Stomach (tissue), 19 donors: ENCODE measurements at places on chromosomes 16 and 17. TPM values are rescaled to one million over a fixed set of nuclear protein-coding genes. Genes with fewer than 3 reads are reported as not detected.
A peak's percentile ranks its signal among the peaks of the same experiment; 100 is the strongest.

GRCh38 chr17:58088624-58089023 is 5.4 kb downstream of the DYNLL2 start:
- H3K36me3 ChIP-seq: peaks cover 78% of the 10 kb centered on the region
- no peak overlapping the region for H3K27ac ChIP-seq
- H3K4me3 ChIP-seq: no peak overlapping the region
- DNase-seq: no peak

The CMIP gene
- total RNA-seq: 38.9 TPM

DNA sequence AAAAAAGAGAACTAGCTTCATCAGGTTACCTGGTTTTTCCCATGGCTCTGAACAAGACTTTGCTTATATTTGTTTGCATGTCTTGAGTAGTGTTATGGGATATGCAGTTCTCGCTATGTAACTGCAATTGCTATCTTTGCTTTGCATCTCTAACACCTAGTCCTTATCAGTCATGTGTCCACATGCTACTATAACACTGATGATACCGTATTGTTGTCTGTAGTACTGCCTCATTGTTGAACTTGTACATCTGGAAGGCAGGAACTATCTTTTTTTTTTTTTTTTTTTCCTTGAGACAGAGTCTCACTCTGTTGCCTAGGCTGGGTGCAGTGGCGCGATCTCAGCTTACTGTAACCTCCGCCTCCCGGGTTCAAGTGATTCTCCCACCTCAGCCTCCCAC is 2.5 kb downstream of the PSME3 start:
- H3K36me3 ChIP-seq: peaks cover 61% of the 10 kb centered on the region
- H3K4me3 ChIP-seq: no peak overlapping the region
- H3K27ac ChIP-seq: no peak overlapping the region
- no peaks in the 10 kb centered on the region for H3K27me3 ChIP-seq
- DNase-seq: no peak

The HOXB13 gene
- not detected for total RNA-seq

DNA sequence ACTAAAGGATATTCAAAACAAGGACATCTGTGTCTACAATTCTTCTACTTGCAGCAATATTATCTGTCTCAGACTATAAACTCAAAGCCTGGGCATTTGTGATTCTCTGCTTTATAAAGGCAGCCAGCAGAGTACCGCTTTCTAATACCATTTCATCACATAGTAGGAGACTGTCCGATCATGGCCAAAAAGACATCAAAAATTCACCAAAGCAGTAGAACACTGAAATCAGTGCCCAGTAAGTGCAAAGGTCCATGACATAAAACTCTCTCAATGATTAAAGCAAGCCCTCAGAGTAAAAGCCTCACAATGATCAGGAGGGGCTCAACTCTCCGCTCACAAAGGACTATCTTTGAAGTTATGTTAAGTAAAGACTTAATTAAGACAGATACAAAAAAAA is 23.0 kb downstream of the ERN1 start:
- H3K27me3 ChIP-seq: no peaks in the 10 kb centered on the region
- peaks cover 85% of the 10 kb centered on the region for H3K4me1 ChIP-seq
- DNase-seq: no peak
- H3K27ac ChIP-seq: peak overlapping the region; percentile 67

- no peaks in the 10 kb centered on the region for H3K27me3 ChIP-seq
- H3K4me1 ChIP-seq: no peaks in the 10 kb centered on the region
- H3K36me3 ChIP-seq: no peaks in the 10 kb centered on the region
- DNase-seq: no peak
Observed at GRCh38 chr17:55444471-55445441, 23.1 kb upstream of the MMD start.
